Stimulated activated CD8-positive, alpha-beta memory T cell treated with anti-CD3 and anti-CD28 coated beads, Interleukin-2, amount 100 ng/mL, for 1 hour (primary cell): ENCODE measurements at places on chromosomes 7 and 10.

DNA sequence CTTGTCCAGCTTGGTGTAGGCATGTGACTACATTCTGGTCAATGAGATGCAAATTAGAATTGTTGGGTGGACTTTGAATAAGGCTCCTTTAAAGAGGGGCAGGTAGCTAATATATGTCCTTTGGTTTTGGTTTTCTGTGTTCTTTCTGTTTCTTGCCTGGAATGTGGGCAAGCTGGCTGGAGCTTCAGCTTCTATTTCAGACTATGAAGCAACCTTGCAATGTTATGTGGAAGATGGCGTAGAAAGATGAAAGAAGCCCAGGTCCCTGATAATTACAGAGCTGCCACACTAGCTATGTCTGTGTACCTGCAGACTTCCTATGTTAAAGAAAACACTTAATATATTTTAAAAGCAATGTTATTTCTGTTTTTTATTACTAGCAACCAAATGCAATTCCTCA lies 46.2 kb downstream of the NEURL1 start:
- no peak for DNase-seq

GRCh38 chr7:110669410-110669809 lies 421.5 kb upstream of the LRRN3 start:
- DNase-seq = no peak

DNA sequence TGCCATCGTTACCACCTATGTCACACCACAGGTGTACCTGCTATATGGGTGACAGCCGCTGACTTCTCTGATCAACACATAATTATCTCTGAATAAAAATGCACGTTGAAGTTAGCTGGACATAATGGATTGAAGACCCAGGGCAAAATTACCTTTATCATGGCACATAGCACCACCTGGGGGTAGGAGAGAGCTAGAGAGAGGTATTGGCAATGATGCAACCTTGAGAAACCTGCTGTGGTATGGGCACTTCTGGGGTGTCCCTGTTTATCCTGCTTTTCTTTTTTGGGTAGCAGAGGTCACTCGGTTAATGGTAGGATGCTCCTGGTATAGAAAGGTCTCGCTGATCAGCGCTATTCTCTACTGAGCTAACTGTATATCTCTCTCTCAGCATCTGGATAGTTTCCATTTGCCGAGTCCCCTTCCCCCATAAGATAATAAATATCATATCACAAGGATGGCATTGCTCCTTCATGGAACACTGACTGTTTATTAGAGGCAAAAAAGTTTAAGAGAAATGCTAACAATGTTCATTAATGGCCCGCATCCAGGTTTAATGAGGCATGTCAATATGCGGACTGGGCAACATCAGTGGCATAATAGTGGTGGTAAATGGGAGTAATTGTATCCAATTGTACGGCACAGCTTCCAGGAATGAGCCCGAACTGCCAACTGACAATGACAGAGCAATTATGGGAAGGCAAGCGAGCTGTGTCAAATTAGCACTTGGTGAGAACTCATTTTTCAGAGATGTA lies 323.1 kb downstream of the TFEC start:
- DNase-seq = no peak

- no peak for DNase-seq
Measured at GRCh38 chr7:22681312-22681711, 45.7 kb upstream of the IL6 start.

GRCh38 chr10:11509036-11509435 lies 102.4 kb downstream of the USP6NL start:
- no peak for DNase-seq

GRCh38 chr10:91313796-91314485 lies 93.5 kb downstream of the PCGF5 start:
- DNase-seq = no peak

DNA sequence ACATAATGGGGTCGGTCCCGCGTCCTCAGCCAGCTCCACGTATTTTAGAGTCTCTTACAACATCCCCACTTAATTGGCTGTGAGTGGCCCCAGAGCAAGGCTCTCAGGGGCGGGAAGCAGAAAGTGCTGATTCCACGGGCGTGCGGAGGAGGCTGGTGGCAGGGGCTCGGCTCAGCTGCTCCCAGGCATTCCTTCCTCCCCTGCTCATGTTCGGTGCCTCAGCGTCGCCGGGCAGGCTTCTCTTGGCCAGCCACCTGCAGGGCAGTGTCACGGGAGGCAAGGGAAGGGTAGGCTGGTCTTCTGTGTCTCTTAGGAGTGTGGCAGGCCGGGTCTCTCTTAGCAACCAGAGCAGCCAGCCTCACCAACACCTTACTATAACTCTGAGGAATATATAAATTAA lies 33.8 kb downstream of the IL15RA start:
- DNase-seq = no peak

DNA sequence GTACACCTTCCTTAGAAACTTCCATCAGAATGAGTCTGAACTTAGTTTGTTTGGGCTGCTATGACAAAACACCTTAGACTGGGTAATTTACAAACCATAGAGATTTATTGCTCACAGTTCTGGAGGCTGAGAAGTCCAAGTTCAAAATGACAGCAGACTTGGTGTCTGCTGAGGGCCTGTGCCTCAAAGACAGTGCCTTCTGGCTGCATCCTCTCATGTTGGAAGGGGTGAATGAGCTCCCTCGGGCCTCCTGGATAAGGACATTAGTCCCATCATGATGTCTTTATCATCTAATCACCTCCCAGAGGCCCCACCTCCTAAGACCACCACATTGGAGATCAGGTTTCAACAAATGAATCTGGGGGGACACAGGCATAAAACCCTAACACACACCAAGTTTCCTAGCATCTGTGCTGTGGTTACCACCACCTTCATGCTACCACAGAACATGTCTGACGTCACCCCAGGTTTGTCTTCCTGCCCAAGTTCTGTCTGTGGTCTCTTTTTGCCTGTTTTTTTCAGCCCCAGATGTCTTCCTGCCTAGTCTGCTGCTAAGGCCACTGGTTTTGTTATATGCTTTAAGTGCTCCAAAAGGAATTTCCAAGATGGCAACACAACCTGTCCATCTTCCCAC lies 150.9 kb upstream of the COBL start:
- no peak for DNase-seq

- DNase-seq = no peak
Measured at GRCh38 chr7:147513451-147513850, 1077.1 kb upstream of the C7orf33 start.

DNA sequence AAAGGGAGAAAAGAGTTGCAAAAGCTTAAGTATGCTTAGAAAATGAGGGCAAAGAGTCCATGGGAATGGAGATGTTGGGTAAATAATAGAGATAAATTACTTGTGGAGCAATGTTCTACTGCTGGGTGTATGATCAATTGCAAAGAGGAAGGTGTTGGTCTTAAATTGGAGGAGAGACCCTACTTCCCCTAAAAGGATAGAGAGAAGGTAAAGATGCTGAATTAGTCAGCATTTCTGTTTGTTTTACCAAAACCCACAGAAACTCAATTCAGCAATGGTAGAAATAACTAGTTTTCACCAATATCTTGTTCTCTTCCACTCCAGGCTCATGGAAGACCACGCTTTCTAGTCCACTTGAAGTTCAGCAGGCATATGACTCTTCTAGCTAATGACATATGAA lies 32.1 kb downstream of the ASB4 start:
- no peak for DNase-seq

GRCh38 chr10:15681076-15681475 lies 38.6 kb downstream of the ITGA8 start:
- no peak for DNase-seq

GRCh38 chr7:96837593-96837992 lies 127.9 kb upstream of the SEM1 start:
- no peak for DNase-seq

DNA sequence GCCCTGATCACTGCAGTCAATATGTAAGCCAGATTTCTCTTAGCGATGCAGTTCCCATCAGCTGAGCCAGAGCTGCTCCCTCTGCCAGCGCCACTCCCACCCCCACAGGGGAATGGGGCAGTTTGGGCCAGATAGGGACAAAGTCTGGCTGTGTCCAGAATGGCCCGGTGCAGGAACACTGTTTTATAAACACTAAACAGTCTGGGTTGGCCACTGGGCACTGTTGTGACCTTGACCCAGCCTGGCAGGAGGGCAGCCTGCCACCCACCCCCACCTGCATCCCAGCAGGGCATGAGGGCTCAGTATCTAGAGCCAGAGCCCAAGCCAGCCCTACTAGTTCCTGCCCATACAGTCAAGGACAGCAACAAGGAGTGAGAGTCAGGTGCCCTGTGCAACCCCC lies 1.3 kb downstream of the OGDHL start:
- no peak for DNase-seq

DNA sequence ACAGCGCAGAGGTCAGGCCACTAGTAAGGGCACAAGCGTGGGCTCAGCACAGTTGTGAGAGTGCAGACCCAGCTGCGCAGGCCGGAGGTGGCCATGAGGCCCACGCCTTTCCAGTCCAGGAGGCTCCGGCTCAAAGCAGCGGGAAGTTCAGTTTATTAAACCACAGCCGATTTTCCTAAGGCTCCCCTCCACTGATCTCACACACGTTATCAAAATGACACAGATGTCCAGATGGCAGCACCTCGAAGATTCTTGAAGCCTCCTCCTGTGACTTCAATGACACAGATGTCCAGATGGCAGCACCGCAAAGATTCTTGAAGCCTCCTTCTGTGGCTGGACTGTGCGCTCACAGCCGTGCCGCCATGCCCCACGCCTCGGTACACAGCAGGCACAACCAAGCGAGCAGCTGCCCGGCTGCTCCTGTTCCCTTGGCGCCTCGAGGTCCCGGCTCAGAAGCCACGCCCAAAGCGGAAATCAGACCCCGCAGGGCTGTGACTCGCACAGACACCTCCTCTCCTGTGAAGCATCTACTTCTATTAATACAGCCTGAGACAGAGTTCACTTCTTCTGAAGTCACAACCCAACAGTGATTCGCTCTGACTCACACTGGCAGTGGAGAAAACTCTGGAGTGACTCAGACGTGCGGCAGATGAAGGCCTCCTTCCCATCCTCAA lies 122.7 kb downstream of the MAD1L1 start:
- DNase-seq = no peak

DNA sequence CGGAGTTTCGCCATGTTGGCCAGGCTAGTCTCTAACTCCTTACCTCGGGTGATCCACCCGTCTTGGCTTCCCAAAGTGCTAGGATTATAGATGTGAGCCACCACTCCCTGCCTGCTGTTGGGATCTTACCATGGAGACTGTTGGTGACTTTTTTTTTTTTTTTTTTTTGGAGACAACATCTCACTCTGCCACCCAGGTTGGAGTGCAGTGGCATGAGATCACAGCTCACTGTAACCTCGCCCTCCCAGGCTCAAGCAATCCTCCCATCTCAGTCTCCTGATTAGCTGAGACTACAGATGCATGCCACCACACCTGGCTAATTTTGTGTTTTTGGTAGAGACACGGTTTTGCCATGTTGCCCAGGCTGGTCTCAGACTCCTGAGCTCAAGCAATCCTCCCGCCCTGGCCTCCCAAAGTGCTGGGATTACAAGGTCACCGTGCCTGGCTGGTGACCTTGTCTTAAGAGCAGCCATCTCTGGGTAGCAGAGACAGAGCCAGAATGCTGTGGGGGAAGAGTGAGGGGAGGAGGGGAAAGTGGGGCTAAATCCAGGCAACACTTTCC lies 25.7 kb upstream of the ASCC1 start:
- no peak for DNase-seq

- DNase-seq = peak; percentile 65
Measured at GRCh38 chr10:50623663-50624412, at the start of gene SGMS1. TSS of gene SGMS1 (minus strand) at chr10:50623956. CDS start at chr10:50344114, 279,842 bp downstream.

DNA sequence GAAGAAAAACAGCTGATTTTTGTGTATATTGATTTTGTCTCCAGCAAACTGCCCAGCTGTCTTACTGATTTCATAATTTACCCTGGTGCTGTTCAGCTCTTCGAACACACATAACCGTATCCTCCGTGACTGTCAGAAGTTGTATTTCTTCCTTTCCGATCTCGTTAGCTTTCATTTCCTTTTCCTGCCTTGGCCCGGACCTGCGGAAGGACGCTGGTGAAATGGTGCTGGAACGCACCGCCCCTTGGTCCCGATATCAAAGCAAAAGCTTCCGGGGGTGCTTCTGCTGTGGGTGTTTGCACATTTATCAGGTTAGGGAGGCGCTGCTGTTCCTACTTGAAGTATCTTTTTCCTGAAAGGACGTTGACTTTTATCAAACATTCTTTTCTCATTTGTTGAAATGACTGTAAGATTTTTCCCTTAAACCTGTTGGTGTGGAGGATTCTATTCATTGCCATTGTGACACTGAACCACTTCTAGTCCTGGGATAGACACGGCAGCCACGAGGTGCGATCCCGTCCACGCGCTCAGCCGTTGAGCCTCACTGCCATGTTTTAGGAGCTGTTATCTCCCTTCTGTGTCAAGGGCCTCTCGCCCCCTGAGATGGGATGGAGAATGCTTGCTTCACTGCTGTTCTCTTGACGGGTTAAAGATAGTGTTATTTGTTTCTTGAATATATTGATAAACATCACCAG lies 72.6 kb downstream of the FOXL3 start:
- DNase-seq = no peak

DNA sequence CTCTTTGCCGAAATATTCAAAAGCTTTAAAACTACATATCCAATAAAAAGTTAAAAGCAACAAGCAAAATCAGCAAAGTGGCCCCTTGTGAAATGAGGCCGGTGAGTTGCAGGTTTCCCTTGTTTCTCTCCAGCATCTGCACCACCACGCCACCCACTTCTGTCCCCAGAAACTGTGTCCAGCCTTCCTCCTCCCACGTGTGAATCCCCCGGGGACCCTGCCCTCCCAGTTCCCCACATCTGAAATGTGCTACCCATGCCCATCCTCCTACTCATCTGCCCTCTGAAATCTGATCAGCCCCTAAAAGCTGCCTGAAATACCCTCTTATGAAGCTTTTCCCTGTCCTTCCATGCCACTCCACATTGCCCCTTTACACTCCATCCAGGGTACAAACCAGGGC lies 3.8 kb downstream of the ALOX5 start:
- DNase-seq = no peak

DNA sequence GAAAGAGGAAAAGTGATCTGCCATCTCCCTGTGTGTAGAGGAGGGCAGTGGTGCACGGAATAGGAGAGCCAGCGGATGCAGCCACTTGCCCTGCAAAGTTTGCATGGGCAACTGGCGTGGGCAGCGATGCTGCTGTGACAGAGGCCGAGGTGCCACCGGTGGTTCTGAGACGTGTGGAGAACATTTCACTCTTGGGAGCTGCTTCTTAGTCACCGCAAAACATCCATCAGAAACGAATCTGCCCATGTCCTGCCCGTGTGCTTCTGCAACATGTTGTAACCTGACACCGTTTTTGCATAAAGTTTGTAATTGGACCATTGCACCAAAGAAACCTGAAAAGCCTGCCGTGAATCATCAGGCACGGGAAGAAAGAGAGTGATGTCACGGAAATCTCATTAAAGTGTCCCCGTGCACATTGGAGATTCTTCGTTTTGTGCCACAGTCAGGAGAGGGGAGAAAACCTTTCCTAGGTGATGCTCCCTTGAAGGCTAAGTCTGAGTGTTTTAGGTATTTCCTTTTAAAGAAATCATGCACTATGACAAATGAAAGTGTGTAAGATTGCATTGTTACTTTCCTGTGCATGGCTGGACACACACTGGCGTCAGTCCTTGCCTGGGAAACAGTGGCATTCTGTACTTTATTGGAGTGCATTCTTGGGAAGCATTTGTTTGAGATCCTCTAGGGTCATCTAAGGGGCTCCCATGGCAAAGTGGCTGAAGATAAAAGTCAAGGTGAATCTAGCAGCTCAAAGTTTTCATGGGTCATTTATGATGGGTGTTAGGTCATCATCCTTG lies 302.6 kb downstream of the KLF6 start:
- no peak for DNase-seq
